ENCODE measurements at places on chromosomes 6 and 20. TPM values are rescaled to one million over a fixed set of nuclear protein-coding genes. Genes with fewer than 3 reads are reported as not detected.

Gene GNAS
- 3,330 TPM for polyA plus RNA-seq

Gene BAG2
- polyA plus RNA-seq = 13.8 TPM

Gene SIRPA
- 30.4 TPM for polyA plus RNA-seq

Gene GABRR1
- polyA plus RNA-seq = 0.82 TPM

Gene CST5
- not detected for polyA plus RNA-seq

Gene CAGE1
- polyA plus RNA-seq = not detected

Measured in muscle of back (tissue), 13 donors.